GM19239 (cell line): ENCODE measurements at places on chromosomes 1 and 21.

- no peak for DNase-seq
Measured at GRCh38 chr1:186112280-186112679, 262.8 kb downstream of the TPR start.

GRCh38 chr1:118185084-118185832 lies at the start of gene SPAG17:
TSS of gene SPAG17 (minus strand) at chr1:118185228. CDS start at chr1:118185157, 71 bp downstream.
- DNase-seq: no peak

DNA sequence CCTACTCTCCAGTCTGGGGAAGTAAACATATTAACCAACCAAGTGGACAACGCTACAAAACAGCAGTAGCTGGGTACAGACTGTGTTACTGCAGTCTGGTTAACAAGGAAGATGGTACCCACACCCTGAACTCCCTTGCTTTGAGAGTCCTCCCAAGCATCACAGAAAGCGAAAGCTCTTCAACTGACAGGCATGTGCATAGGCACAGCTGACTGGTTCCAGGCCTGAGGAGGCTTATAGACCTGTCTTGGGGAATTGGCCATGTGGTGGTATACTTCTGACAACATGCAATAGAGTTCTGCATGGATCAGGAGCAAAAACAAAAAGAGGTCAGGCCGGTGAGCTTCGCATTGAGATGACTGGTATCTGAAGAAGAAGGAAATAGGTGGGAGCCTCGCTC lies 17.4 kb downstream of the LMX1A start:
- DNase-seq: no peak

DNA sequence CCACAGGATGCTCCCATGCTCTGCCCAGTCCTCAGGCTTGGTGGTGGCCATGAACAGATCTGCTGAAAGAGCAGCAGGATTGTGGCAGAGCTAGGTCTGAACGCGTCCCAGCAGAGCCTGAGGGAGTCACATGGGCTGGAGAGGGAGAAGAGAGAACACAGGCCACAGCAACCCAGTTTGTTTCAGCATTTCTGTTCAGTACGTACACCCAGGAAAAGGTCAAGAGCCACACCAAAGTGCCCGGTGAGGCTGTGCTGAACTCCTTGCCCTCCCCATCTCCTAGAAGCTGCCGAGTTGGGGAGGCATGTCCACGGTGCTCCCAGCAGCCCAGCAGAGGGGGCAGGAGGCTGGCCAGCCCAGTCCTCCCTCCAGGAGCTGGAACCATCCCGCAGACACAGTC lies 5.5 kb downstream of the PKP1 start:
- no peak for DNase-seq

DNA sequence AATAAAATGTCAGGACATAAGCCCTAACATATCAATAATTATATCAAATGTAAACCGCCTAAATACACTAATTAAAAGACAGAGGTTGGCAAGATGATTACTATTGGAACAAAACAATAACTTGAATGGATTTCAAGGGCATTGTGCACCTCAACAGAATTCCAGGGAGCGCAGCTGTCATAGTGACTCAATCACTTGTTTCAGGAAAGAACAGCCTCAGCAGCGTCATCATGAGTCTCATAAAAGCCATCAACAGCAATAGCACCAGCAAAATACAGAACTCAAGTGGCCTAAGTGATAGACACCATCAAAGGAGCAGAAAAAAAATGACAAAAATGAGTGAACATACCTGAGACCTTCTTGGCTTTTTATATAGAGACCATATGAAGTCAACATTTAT lies 632.7 kb upstream of the NR5A2 start:
- no peak for DNase-seq

DNA sequence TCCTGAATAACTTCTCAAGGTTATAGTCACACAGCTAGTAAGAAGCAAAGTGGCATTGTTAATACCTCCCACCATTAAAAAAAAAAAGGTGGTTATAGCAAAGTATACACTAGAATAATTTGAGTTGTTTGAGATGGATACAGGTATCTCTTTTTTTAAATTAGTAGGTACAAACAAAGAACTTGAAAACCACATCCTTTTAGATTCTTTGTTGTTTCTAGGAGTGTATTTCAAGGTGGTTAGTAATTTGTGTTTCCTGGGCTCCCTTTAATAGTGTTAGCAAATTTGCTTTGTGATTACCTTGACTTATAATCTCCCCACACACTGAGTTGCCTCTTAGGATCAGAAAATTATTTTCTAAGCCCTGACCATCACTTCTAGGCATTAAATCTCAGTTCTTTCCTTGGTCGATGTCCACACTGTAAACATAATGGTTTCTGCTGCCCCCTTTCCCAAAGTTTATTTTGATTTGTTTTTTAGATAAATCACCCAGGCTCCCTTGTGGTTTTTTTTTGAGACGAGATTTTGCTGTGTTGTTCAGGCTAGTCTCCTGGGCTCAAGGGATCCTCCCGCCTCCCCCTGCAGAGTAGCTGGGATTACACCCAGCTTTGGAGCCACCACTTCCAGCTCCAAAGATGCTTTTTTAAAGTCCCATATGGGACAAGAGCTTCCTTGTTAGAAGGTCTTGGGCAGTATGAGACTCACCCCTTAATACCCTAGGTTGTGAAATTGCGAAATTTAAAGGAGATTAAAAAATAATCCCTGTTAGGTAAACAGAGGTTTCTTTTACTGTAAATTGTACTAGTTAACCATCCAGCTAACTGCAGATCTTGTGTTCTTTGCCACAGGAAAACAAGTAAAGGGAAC lies 6.2 kb downstream of the AKIRIN1 start:
- DNase-seq: no peak

DNA sequence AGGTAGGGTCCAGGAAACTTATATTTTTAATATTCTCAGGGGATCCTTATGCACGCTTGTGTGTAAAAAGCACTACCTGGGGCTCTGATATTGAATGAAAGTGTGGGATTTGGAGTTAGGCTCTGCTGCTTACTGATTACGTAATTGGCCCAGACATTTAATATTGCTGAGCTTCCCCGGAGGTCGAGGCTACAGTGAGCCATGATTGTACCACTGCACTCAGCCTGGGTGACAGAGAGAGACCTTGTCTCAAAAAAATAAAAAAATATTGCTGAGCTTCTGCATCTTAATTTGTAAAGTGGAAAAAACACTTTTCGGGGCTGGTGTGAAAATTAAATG lies 62.2 kb upstream of the KIF26B start:
- no peak for DNase-seq

GRCh38 chr1:15849775-15850324 lies 2.3 kb downstream of the SPEN start:
- no peak for DNase-seq
